IMR-90 (cell line): ENCODE measurements at places on chromosomes 2 and 18. TPM values are rescaled to one million over a fixed set of nuclear protein-coding genes. Genes with fewer than 3 reads are reported as not detected.

DNA sequence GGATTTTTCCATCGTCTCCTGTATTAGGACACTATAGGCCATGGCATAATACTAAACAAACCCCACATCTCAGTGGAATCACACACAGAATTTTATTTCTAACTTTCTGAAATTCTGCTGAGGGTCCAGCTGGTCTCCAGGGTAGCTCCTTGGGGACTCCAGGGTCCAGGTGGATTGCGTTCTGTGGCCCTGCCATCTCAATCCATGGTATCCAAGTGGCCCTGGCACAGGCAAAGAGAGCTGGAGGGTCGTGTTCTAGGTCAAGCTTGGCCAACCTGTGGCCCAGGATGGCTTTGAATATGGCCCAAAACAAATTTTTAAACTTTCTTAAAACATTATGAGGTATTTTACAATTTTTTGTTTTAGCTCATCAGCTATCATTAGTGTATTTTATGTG lies 134.6 kb downstream of the CTIF start:
- H3K27ac ChIP-seq, result no peak overlapping the region
- peaks cover 29% of the 10 kb centered on the region for H3K36me3 ChIP-seq
- no peak overlapping the region for H3K4me3 ChIP-seq
- H3K4me1 ChIP-seq, result peaks cover 19% of the 10 kb centered on the region
- no peak for DNase-seq

DNA sequence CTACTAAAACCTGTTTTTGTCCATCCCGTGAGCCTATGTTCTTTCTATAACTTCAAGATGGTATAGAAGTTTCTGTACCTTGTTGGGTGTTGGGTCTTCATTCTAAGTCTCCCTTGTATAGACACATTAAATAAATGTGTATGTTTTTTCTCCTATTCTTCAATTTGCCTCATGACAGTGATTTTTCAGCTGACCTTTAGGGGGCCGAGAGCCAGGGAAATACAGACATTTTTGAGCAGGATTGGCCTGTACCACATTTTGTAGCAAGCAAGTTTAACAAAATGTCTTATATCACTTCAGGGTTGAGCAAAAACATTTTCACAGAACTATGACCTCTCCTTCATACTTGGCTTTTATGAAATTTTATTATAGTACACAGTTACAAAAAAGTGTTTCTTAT lies 495.4 kb upstream of the CDH7 start:
- no peaks in the 10 kb centered on the region for H3K4me1 ChIP-seq
- no peaks in the 10 kb centered on the region for H3K27me3 ChIP-seq
- H3K36me3 ChIP-seq, result no peaks in the 10 kb centered on the region
- H3K4me3 ChIP-seq, result no peak overlapping the region

- H3K4me1 ChIP-seq, result peaks cover 3% of the 10 kb centered on the region; the same call in 1 of the 2 replicates
- no peak for DNase-seq
- H3K36me3 ChIP-seq, result no peaks in the 10 kb centered on the region
Measured at GRCh38 chr2:69977906-69978482, 16.6 kb upstream of the ASPRV1 start.

IL36G gene
- total RNA-seq, result not detected in 2 replicates

DNA sequence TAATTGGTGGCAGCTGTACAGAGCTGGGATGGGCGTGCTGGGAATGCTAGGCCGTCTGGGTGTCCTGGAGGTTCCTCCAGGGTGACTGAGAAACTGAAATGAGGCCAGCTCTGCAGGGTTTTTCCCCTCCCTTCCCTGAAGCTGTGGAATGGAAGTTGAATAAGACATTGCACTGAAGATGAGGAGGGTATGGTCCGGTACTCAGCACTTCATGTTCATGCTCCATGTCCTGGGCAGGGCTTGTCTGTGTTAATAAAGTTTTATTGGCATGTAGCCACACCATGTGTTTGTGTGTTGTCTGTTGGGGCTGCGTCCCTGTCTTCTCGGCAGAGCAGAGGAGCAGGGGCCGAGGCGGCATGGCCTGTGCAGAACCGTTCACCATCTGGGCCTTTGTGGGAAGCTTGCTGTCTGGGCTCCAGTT lies 154.0 kb downstream of the LDLRAD4 start:
- DNase-seq, result no peak
- no peaks in the 10 kb centered on the region for H3K36me3 ChIP-seq
- H3K4me3 ChIP-seq, result no peak overlapping the region
- H3K4me1 ChIP-seq, result no peaks in the 10 kb centered on the region
- no peak overlapping the region for H3K27ac ChIP-seq
- peaks cover 2% of the 10 kb centered on the region; the same call in 1 of the 2 replicates for H3K27me3 ChIP-seq

DNA sequence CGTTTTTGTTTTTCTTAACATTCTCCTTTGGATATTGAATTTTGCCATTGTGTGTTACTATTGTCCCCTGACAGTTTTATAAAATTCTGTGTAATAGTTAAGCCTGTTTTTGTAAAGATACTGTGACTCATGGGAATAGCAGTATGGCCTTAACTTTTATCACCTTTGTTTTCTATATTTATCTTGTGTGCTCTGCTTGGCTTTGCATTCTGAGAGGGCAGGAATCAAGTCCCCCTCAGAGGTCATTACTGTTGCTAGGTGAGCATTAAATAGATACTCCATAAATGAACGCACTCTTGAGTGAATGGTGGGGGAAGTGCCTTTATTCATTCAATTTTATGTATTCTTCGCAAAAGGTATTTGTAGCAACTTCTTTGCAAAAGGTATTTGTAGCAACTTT lies 160.0 kb downstream of the PHLPP1 start:
- H3K27me3 ChIP-seq, result no peaks in the 10 kb centered on the region
- no peaks in the 10 kb centered on the region for H3K36me3 ChIP-seq
- H3K27ac ChIP-seq, result no peak overlapping the region
- peaks cover 10% of the 10 kb centered on the region for H3K4me1 ChIP-seq
- DNase-seq, result no peak
- no peak overlapping the region for H3K4me3 ChIP-seq

DNA sequence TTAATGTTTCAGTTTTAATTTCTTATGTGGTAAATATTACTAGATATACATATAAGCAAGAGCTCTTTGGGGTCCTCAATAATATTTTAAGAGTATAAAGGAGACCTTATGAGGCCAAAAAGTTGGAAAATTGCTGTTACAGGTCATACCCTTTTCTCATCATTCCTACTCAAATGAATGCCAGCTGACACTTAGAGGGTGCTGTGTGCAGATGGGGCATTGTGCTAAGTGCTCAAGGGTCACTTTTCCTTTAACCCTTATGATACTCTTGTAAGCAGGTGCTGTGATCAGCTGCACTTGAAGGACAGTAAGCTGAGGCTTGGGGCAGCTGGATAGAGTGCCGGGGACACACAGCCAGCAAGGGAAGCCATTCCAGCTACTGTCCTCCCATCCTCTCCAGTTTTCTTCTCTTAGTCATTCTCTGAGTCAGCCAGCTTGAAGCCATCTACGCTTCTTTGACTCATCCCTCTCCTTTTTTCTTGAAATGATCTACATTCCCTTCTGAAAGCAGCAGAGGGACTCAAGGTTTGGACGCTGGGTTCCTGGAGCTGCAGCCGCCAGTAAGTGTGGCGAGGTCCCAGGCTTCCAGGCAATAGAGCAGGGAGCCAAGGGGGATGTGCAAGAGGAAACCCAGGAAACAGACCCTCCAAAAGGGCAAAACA lies 42.0 kb upstream of the CREB1 start:
- no peaks in the 10 kb centered on the region for H3K36me3 ChIP-seq
- H3K4me3 ChIP-seq, result no peak overlapping the region
- DNase-seq, result peak; percentile 95
- peaks cover 10% of the 10 kb centered on the region for H3K4me1 ChIP-seq
- H3K27ac ChIP-seq, result peak overlapping the region; percentile 33; the same call in 1 of the 2 replicates

DNA sequence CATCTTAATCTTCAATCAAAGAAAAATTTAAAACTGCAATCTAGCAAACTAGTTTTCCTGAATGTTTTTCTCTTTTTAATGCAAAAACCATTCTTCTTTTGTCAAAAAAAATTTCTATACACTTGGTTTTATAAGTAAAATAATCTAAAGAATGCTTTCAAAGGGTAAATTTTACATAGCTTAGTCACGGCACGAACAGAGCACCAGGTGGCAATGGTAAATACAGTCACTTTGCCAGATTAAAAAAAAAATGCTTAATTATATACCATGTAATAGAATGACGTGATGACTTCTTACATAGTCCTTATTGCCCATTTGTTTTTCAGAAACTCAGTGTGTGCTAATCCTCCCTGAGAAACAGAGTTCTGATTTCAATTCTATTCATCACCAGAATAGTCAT lies 10.4 kb downstream of the FEZ2 start:
- H3K4me3 ChIP-seq, result no peak overlapping the region
- H3K27ac ChIP-seq, result no peak overlapping the region
- peak; percentile 62 for DNase-seq
- no peaks in the 10 kb centered on the region for H3K27me3 ChIP-seq

DNA sequence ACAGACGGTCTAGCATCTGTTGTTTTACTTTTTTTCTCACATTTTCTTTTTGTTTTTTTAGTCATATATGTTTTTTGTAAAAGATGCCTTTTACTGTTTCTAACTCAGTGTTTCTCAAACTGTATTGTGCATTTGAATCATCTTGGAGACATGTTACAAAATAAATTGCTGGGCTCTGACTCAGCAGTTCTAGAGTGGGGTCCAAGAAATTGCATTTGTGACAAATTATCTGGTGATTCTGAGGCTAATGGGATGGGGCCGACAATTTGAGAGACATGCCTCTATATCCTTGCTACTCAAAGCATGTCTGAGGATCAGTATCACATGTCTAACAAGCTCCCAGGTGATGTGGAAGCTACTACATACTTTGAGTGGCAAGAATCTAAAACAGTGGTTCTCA lies 478.8 kb downstream of the PLCL1 start:
- H3K36me3 ChIP-seq, result no peaks in the 10 kb centered on the region
- DNase-seq, result no peak
- H3K4me1 ChIP-seq, result no peaks in the 10 kb centered on the region
- no peaks in the 10 kb centered on the region for H3K27me3 ChIP-seq
- no peak overlapping the region for H3K4me3 ChIP-seq

SPEG gene
- 6.8 and 7.8 TPM in 2 replicates for total RNA-seq

DNA sequence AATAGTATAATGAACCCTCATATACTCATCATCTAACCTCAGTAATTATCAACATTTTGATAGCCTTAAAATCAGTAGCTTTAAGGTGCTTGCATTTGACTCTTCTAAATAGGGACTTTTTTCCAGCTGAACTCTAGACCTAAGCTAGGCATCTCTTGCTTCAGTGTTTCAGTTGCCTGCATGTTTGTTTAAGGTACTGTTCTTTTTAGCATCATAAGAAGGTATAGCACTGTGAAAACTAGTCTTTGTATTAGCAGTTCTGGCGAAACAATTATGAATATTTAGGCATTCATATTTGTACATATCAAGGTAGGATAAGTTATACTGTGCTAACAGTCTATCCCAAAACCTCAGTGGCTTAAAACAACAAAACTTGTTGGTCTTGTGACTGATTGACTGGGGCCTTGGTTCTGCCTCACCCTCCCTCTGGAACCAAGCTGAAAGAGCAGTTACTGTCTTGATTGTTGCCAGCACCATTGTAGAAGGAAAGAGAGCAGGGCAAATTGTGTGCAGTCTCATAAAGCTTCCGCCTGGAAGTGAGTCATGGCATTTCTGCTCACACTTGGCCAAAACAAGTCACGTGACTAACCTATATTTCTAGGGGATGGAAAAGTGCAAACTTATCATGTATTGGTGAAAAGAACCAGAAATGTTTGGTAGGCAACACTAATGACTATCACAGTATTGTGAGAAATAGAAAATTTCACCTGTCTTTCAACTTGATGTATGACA lies 24.3 kb downstream of the GALNT1 start:
- no peaks in the 10 kb centered on the region for H3K36me3 ChIP-seq
- no peak overlapping the region for H3K27ac ChIP-seq
- no peaks in the 10 kb centered on the region for H3K27me3 ChIP-seq
- peaks cover 2% of the 10 kb centered on the region; the same call in 1 of the 2 replicates for H3K4me1 ChIP-seq
- H3K4me3 ChIP-seq, result no peak overlapping the region
- peak; percentile 43 for DNase-seq
